ENCODE measurements at places on chromosomes 4 and X.

- no peak for DNase-seq
Measured at GRCh38 chr4:94357624-94358023, 15.0 kb upstream of the HPGDS start.

DNA sequence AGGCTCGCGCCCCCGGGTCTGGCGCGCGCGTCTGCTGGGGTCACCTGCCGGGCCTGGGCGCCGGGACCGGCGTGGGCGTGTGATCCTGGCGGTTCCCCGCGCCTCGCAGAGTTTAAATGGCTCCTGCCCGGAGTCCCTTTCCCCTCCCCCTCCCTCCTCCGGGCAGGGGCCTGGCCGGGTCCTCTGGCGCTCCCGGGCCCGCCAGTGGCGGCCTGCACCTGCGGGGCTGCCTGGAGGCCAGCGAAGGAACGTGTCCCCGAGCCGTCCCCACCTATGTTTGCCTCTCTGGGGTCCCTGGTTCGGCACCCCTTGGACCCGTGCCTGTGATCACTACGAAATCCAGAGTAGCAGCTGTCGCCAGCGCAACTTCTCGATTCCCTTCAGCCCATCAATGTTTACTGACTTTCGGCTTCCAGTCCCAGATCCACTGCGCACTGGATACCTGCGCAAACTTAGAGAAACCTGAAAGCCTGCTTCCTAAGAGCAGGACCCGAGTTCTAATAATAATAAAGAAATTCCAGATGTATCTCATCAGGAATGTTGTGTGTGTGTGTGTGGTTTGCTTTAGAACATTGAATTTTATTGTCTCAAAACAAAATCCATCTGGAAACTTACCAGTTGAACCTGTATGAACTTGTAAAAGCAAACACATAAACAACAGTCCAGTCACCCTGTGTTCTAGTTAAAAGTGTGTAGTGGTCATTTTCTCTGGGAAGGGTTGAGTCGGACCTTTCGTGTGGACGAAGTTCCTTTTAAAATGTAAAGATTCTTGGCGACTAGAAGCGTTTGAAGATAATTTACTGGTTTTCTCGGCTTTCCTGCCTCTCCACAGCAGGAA, 788 bp downstream of the SHROOM2 start:
- DNase-seq, result no peak

DNA sequence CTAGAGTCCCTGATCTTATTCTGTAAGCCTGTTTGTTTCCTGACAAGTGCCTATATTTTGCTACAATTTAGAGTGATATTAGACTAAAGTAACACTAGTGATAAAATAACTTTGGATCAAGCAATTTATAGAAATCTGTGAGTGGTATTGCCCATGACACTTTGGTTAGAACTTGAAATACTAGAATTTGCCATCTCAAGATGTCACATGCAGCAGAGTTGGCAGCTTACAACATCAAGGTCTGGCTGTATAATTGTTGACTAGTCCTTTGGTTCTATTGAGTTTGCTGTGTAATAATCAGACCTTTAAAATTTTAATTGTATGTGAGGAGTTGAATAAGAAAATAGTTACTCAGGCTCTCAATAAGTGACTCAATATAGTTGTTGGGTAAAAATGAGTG, 167.1 kb downstream of the RAPGEF2 start:
- no peak for DNase-seq

- DNase-seq, result no peak
Measured at GRCh38 chrX:130282151-130282550, 13.5 kb upstream of the ZNF280C start.

DNA sequence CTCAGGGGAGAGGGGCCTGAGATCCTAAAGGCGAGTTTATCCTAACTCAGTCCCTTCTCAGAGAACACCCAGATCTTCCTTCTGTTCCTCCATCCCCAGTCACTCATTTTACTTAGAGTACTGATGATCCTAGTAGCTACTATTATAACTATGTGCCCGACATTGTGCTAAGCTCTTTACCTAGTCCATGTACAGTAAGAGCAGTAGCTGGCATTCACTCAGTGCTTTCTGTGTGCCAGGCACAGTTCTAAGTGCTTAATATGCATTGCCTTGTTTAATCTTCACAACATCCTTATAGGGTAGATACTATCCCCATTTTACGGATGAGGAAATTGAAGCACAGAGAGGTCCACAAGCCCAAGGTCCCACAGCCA, 58.3 kb downstream of the FRMPD3 start:
- no peak for DNase-seq

- no peak for DNase-seq
Measured at GRCh38 chr4:162847945-162848549, 318.6 kb downstream of the NAF1 start.

- DNase-seq, result no peak
Measured at GRCh38 chrX:55767100-55767499, 49.6 kb downstream of the RRAGB start.

DNA sequence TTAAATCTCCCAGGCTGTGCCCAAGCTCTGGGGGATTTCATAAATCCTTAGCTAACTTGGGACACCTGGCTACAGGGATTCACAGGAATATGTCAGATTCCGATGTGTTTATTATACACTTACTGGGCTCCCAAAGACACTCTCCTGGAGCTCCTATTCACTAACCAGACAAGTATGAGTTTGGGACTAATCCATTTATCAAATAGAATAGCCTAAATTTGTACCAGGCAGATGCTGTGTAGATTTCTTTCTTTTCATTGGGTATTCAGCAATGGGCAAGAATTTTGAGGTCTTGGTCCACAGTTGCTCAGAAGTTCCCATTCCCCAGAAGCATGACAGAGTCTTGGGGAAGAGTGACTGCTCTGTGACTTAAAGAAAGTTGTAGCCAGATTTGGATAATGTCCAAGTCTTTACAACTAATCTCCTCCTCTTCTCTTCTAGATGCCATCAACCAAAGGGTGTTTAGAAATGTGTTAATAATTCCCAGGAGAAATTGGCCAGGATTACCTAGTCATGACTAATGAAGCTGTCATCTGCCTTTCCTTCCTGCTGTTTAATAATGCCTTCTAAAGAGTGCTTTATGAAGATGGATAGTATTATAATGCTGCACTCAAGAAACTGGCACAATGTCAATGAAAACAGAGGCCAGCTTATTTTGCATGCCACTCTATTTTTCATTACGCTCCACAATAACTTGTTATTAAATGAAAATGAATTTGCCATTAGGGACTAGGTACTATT, 120.9 kb downstream of the CHIC2 start:
- no peak for DNase-seq

GRCh38 chrX:7215842-7216241, 67.9 kb upstream of the PUDP start:
- DNase-seq, result no peak

- DNase-seq, result no peak
Measured at GRCh38 chr4:188976644-188977115, 837.4 kb downstream of the TRIML1 start.

- DNase-seq, result no peak
Measured at GRCh38 chr4:175459571-175459970, 352.5 kb downstream of the GPM6A start.

GRCh38 chr4:17544831-17545234, 29.9 kb downstream of the CLRN2 start:
- DNase-seq, result no peak

GRCh38 chrX:2501559-2502102, 855 bp upstream of the DHRSX start:
- DNase-seq, result no peak

GRCh38 chrX:152117305-152117704, 21.1 kb downstream of the MAGEA10 start:
- no peak for DNase-seq

DNA sequence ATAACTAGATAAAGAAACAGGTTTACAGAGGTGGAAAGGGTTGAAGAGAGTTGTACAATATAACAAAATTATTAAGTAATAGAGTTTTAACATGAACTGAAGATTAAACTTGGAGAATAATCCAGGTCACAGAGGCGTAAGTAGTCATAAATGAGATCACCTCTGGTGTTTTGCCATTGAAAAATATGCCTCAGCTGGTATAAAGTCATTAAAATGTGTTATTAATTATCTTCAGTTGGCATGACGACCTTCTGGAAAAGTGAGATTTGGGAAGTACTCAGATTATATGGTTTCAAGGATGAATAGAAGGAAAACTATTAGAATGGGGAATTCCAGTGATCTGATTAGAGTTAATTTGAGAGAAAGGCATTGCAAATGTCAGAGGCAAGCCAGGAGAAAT, 237.5 kb upstream of the ANXA10 start:
- DNase-seq, result no peak

DNA sequence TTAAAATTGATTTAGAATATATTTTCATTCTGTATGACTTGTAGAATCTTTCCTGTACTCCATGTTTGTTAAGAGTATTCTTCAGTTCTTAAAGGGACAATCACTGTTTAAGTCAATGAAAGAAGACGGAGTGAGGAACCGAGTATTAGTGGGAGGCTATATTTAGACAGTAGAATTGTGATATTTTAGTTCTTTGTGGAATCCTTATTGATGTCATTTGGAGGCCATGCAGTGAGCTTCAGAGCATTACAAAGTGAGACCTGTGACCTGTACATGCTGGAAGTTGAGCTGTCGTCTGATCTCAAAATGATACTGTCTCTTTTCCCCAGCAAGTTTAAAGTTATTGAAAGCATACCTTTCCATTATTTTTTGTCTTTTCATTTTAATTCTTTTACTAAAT, 394.7 kb downstream of the GALNTL6 start:
- DNase-seq, result no peak

DNA sequence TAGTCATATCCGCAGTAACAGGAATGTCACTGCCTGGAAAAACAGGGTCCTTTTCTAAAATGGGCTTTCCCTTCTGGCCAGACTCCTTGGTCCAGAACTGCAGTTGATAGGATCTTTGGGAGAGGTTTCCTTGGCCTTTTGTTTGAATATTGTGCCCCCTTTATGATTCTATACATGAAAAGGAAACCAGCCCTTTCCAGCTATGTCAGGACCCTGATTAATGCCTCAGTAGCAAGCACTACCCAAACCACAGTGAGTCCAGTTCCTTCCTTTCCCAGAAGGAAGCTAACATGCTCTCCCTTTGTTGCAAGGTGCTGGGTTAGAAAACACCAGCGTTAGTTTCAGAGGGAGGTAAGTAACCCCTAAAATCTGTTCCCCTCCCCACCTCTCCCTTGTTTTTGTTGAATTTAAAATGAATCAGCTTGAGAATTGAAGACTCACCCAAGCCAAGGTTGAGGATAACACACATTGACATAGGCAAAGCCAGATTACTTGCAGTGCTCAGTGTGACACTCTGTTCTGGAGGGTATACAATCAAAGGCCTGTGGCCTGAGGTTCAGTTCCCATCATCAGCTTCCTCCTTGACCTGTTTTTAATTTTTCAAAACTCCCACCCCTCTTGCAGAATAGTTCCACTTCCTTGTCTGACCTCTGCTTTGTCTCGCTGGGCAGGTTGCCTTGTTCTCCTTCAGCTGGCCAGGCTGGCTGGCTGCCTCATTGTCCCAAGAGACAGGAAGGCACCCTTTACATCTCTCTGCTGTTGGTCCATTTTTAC, 87.6 kb upstream of the PLAC1 start:
- DNase-seq, result no peak

- DNase-seq, result no peak
Measured at GRCh38 chr4:7500404-7500803, 65.7 kb upstream of the PSAPL1 start.

GRCh38 chr4:152374606-152375285, 161.1 kb downstream of the FBXW7 start:
- no peak for DNase-seq

DNA sequence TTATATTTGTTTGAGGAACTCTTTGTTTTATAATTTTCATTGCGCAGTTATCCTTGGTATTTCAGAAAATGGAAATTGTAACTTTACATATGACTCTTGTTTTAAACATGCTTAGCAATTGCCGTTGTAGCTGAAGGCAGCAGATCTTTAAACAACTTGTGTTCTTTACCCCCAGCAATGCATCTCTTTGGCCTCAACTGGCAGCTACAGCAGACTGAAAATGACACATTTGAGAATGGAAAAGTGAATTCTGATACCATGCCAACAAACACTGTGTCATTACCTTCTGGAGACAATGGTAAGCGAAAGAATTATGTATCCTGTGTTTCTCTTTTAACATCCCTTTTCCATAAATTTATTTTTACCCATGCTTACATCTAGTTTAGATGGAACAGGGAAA, 263.6 kb downstream of the DCTD start:
- DNase-seq, result no peak

GRCh38 chrX:128975745-128976144, 547.5 kb downstream of the SMARCA1 start:
- DNase-seq, result no peak

- DNase-seq, result no peak
Measured at GRCh38 chr4:117898496-117898895, 135.8 kb upstream of the NDST3 start.

DNA sequence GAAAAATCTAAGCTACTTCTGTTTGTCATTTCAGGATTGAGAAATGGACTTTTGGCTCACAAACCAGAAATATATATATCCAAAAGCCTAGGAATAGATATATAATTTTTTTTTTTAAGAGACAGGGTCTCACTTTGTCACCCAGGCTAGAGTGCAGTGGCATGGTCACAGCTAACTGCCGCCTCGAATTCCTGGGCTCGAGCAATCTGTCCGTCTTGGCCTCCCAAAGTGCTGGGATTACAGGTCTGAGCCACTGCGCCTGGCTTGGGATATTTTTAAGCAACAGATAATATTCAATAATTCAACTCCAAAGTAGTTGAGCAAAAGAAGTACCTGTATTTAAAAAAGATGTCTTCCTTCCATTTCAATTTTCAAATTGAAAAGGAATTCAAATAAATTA, 112.5 kb downstream of the C4orf51 start:
- no peak for DNase-seq

GRCh38 chrX:132266583-132267355, 47.5 kb upstream of the RAP2C start:
- DNase-seq, result no peak

- DNase-seq, result no peak
Measured at GRCh38 chrX:49840679-49841078, 11.6 kb downstream of the PAGE4 start.

GRCh38 chr4:147717878-147718277, 14.0 kb upstream of the ARHGAP10 start:
- DNase-seq, result no peak

DNA sequence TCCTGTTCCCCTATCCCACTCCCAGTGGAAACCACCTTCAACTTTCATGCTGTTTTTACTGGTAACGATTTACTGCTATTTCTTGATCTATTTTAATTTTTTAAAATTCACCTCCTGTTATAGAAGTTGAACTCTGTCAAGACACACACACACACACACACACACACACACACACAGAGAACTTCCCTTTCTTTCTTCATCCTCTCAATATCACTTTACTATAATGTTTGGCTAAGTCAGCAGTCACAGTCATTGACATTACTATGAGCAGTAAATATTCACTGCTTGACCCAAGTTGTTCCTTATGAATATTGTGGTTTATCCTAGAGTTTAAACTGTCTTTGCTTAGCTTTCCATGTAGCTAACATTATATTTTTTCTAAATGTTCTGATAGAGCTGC, 24.0 kb upstream of the SGMS2 start:
- no peak for DNase-seq

GRCh38 chr4:114036426-114036825, 57.0 kb upstream of the ARSJ start:
- no peak for DNase-seq

- DNase-seq, result no peak
Measured at GRCh38 chr4:105544520-105545286, 7.7 kb upstream of the ARHGEF38 start.
